ENCODE measurements at places on chromosomes 13 and 19.

GRCh38 chr13:78827471-78827870 lies 168.5 kb upstream of the OBI1 start:
- DNase-seq, result no peak

GRCh38 chr19:34501339-34502320 lies 20.1 kb downstream of the WTIP start:
- peak; percentile 68 for DNase-seq

- no peak for DNase-seq
Measured at GRCh38 chr13:108220041-108220440, 1.8 kb downstream of the ABHD13 start.

DNA sequence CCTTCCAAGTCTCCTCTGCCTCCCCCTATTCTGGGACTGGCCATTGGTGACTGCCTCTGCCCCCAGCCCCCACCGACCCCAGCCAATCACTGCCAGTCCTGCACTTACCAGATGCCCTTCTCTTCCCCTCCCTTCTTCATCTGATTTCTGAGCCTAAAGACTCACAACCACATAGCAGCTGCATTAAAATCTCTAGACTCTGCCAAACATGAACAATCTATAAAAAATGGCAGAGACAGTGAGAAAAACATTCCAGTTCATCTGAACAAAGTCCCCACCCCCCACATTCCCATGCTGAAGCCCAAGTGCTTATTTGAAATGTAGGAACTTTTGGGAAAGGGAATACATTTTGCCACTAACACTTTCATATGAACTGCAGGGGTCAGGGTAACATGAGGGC lies 60.8 kb downstream of the KCTD12 start:
- DNase-seq, result no peak
